ENCODE measurements at places on chromosomes 16 and 17.
A peak's percentile ranks its signal among the peaks of the same experiment; 100 is the strongest.

DNA sequence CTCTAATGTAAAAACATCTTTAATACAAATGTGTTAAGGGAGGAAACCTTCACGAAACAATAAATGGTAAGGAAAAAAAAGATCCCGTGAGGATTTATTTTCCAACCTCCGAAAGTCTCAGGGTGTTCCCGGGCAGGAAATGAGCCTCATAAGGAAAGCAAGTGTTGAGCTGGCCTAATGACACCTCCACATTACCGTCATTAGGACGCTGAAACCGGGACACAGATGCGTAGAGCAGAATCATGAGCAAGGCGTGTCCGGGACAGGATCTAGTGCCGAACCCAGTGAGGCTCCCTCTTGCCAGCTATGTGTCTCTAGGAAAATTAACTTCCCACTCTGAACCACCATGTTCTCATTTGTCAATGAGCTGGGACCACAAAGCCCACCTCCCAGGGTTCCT, 22.7 kb upstream of the CYTH1 start:
- DNase-seq: no peak

DNA sequence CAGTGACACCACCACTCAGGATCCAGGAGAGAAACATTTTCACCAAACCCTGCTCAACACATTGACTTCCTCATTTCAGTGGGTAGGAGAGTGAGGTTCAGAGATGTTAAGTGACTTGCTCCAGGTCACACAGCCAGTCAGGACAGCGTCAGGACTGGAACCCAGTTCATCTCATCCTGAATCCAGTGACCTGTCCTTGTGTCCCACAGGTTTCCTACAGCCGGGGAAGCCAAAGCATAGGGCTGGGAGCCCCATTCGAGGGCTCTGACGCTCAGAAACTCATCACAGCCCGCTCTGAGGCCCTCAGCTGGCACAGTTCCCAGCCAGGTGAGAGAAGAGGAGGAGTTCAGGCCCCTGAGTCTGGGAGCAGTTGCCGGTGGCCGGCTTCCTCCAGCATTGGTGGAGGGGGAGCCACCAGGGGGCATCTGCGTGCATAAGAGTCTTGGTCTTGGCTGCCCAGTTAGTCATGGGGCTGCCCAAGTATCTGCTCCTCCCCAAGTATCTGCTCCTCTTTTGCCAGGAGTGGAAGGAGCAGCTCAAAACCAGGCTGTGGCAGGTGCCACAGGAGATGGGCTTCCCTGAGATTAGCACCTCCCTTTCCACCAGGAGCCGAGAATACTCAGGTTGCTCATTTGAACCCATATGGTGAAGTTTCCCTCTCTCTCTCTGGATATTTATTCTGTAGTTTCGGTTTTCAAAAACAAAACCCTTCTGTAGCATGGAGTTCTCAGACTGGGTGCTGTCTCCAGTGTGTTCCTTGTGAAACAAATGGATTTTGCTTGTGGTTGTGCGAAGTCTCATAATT, 56.0 kb downstream of the TNFRSF13B start:
- peak; percentile 77 for DNase-seq

DNA sequence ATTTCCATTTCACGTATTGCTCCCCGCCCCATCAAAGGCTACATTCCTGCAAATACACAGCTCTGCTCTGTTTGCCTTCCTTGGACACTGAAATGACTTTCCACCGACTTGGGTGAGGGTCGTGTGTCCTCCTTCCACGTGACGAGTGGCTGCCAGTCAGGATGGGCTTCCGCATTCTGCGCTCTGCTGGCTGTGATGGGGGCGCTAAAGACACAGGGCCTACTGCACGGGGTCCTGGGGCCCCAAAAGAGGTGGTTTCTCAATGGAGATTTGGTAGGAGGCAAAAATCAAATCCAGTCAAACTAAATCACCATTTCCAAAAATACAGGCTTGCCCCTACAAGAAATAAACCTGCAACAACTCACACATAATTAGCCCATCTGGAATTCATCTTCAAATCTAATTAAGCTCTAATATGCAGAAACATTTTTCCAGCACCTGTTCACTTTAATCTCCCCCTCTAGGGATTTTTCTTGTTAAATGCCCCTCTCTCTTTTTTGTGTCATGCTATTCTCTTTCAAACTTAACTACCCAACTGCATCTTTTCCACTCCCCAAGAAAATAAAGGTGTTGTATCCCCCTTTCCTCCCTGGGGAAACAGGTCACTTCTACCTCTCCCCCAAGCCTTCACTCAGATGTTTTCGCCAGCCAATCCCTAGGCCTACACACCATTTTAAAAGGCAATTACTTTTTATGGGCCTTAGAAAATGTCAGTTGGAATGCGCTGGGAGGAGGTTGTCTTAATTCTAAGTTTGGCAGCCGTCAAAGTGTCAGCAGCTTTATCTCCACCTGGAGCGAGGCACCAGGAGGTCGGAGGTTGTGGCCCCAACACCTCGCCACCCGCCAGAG, 21.9 kb upstream of the FAAP100 start:
- no peak for DNase-seq

GRCh38 chr17:75371339-75371738, 34.1 kb downstream of the GRB2 start:
- peak; percentile 61 for DNase-seq
